NCI-H345 (cell line): ENCODE measurements at places on chromosomes 16 and 17.

DNA sequence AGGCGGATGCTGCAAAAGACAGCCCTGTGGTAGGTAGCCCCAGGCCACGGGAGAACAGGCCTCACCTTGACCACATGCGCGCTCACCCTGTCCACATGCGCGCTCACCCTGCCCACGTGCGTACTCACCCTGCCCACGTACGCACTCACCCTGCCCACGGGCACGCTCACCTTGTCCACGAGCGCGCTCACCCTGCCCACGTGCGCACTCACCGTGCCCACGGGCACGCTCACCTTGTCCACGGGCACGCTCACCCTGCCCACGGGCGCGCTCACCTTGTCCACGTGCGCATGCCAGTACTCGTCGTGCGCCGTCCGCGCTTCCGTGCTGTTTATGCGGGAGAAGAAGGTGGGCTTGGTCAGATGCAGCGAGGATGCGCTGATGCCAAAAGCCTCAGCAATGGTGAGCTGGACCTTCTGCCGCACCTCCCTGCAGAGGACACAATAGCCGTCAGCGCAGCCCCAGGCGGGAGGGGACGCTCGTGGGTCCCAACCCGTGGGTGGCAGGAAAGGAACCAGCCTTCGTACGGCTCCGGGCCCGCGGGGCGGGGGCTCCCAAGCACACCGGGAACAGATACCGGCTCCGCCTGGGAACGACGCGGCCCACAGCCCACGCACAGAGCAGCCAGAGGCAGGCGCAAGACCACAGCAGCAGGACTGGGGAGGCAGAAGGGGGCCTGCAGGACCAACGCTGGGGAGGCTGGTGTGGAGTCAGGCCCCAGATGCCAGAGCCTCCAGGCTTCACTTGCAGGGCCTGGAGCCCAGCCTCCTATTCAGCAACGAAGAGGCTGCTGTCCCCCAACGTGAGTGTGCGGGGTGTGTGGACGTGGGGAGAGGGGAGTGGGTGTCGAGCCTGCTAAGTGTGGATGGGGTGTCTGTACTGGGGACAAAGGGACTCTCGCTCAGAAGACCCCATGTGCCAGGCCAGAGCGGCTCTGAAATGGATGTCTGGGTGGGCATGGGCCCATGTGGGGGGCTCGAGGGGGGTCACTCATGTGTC is 14.2 kb upstream of the HEXD start:
- DNase-seq, result no peak

DNA sequence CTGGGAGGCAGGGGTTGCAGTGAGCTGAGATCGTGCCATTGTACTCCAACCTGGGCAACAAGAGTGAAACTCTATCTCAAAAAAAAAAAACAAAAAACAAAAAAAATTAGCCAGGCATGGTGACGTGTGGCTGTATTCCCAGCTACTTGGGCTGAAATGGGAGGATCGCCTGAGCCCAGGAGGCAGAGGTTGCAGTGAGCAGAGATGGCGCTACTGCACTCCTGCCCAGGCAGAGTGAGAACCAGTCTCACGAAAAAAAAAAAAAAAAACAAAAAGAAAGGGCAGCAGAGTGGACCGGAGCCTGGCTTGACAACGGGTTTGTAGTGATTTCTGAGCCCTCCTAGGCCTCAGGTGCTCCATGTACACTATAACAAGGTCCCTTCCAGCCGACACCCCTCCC is 33.1 kb downstream of the PEMT start:
- DNase-seq, result no peak

- no peak for DNase-seq
Measured at GRCh38 chr17:42307362-42307927, 19.1 kb downstream of the STAT5A start.

DNA sequence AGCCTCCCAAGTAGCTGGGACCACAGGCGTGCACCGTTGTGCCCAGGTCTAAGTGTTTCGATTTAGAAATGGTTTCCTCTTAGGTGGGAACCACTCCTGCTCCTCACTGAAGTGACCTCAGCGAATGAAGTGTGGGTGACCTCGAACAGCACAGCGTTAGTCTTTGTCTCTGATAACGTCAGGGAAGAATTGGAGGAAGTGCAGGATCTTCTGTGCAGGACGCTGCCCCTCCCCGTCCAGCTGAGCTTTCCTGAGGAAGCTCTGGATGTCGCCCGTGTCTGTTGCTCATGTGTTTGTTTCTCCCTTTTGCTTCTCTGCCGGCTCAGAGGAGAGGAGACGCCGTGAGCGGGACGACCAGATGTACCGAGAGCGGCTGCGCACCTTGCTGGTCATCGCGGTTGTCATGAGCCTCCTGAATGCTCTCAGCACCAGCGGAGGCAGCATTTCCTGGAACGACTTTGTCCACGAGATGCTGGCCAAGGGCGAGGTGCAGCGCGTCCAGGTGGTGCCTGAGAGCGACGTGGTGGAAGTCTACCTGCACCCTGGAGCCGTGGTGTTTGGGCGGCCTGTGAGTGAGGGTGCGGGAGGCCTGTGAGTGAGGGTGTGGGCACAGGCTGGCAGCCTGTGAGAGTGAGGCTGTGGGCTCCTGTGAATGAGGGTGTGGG is 15.6 kb downstream of the SPG7 start:
- DNase-seq, result no peak

DNA sequence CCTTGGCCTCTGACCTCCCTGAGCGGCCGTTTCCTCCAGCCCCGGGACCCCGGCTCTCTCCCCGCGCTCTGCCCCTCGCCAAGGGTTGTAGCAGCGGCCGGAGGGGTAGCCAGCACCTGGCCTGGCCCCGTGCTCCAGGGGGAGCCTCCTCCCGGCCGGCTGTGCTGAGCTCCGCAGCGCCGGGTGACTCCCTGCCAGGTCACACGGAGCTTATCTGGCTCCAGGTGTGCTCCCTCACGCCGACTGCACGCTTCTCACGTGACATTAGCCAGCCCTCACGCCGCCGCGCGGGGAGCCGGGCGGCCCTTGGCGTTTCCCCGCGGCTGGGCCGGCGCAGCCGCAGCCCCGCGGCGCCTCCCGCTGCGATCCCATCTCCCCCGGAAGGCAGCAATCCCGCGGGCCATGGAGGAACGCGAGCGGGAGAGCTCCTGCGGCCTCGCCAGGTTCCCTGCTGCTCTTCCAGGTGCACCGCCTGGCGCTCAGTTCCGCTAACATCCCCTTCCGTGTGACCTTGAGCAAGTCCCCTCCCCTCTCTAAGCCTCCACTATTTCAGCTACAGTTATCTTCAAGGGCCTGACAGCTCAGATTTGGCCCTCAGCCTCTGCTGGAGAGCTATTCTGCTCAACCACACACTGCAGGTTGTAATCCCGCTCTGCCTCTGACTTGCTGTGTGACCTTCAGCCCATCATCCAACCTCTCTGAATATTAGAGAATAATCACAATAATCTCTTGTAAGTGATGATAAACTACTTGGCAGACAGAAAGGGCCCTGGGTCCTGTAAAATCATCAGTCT is 3.4 kb downstream of the MYO18A start:
- peak; percentile 91 for DNase-seq

GRCh38 chr17:31308372-31309334 is 5.2 kb downstream of the EVI2B start:
- DNase-seq, result no peak

DNA sequence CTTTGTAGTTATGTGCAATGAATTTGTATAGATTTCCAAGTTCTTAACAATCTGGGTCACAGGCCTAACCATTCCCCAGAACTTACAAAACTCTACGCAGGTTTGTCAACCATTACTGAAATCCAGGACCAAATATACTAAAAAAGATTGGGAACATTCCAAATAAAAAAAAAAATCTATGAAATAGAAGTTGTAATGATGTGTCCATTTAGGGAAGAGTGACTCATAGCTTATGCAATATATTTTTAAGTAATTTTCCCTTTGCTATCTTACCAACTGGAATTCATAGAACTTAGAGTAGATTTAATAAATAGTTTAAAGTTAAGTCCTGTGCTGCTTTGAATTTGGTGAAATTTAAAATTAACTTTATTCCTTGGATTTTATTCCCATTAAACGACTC is 393.2 kb downstream of the PMP22 start:
- DNase-seq, result no peak

GRCh38 chr17:15659663-15660062 is 24.4 kb downstream of the TRIM16 start:
- DNase-seq, result no peak

GRCh38 chr16:9859701-9860327 is 322.4 kb downstream of the GRIN2A start:
- DNase-seq, result no peak

- no peak for DNase-seq
Measured at GRCh38 chr17:3685174-3685573, 10.8 kb downstream of the P2RX5 start.

- DNase-seq, result no peak
Measured at GRCh38 chr16:61926766-61927165, 109.5 kb downstream of the CDH8 start.

DNA sequence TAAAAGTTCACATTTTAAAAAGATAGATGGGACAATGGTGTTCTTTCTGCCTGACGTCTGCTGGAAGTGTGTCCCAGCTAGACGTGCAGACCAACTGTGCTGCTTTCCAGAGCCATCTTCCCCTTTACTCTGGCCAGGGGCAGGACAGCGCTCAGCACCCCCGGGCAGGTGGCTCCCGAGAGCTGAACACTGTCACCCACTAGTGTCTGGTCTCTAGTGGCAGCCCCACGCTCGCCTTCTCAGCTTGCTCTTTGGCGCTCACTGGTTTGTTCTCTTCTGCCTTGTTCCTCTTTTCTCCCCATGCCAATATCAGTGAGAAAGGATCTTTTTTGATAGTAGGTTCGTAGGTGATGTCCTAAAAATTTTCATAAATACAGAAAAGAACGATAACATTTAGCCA is 25.7 kb downstream of the ZC3H18 start:
- DNase-seq, result no peak

DNA sequence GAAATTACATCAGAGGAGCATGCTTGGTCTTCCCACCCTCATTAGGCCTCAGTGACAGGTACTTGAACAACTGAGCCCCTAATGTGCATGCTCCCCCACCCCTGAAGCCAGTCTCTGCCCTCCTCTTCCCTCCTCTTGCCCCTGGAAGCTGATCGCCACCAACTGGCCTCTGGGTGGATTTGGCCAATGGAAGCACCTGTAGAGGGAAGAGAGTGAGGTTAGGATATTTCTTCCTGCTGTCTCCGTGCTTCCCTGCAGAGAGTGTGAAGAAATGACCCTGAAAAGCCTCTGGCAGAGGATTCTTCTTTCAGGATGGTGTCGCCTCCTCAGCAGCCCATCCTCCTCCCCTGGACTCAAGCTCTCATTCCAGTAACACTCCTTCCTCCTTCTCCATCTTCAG is 5.9 kb upstream of the CBLN1 start:
- DNase-seq, result no peak

DNA sequence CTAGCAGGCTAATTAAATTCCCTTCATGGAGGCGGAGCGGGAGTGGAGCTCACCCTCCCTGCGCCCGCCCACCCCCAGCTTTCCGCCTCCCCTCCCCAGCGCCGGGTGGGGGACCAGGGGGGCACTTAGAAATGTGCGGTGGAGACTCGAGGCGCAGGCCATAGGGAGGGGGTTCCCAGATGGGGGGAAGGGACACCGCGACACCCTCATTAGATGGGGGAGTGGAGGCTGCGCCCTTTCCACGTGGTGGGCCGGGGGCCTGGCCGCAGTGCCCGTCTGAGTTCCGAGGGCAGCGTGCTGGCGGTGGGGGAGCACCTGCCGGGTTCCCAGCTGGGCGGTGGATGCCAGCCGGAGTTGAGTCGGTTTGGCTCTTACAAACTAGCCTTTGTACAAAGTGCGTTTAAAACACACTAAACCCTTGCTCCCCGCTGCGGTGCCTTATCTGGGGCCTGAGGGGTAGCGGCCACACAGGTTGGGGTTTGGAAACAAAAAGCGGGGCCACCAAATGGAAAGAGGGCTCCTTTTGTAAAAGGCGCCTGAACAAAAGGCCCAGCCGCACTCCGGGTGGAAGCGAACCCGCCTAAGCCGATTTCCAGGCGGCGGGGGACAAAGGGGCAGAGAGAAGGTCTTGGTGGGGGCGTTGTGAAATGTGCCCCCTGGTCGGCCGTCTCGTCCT is 1.4 kb downstream of the GSE1 start:
- DNase-seq, result no peak

GRCh38 chr17:82414548-82415281 is 3.4 kb upstream of the HEXD start:
- peak; percentile 47 for DNase-seq

- DNase-seq, result peak; percentile 57
Measured at GRCh38 chr16:89687092-89687940, 827 bp downstream of the CDK10 start.

GRCh38 chr17:30921544-30922196 is at the start of gene ADAP2:
Gene ADAP2 (plus strand): TSS chr17:30921945. CDS start chr17:30922015, 70 bp downstream.
- peak; percentile 4 for DNase-seq

GRCh38 chr17:17701112-17701511 is 19.9 kb downstream of the RAI1 start:
- no peak for DNase-seq

DNA sequence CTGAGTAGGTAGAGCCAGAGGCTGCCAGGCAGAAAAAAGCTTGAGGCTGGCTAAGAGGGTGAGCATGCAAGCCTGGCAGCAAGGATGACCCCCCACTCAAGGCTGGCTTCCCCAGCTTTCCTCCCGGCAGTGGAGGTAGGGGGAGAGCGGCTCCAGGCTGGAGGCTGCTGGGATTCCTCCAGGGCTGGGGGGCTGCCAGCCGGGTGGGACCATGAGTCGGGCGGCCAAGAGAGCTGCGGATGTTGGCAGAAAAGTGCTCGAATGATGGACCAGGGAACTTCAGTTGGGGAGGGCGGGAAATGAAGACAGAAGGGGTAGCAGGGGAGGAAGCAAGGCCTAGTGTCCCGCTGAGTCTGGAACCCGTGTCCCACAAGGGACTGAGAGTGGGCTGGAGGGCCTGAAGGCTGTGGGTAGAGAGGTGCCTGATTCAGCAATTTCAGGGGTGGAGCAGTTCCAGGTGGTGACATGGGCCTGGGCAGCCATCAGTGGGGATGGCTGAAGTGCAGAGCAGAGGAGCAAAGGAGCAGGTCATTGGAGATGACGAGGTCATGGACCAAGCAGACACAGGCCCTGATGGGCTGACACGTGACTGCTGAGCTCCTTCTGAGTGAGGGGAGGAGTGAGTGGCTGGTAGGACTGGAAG is 20.3 kb downstream of the HSD11B2 start:
- no peak for DNase-seq

GRCh38 chr16:81649561-81650184 is 129.4 kb upstream of the PLCG2 start:
- peak; percentile 29 for DNase-seq

- no peak for DNase-seq
Measured at GRCh38 chr16:87881324-87882200, 12.3 kb upstream of the SLC7A5 start.

DNA sequence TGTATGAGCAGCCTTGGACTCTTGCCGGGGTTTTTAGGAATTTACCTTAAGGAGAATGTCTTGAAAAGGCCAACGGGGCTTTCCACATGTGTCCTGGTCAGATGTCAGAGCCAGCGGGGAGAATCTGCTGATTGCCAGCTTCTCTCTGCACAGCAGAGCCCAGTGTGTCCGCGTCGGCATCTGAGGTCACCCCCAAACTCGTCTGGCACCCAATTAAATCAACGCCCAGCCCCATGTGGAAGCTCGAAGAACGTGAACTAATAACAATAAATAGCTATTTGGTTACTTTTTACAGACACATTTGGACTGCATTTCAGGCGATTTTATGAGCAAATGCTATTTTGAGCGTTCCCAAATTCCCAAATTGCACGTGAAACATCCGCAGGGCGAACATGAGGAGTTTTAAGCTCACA is 303.5 kb downstream of the FOXL1 start:
- DNase-seq, result no peak
